Activated naive CD8-positive, alpha-beta T cell treated with anti-CD3 and anti-CD28 coated beads, Interleukin-2, amount 10 ng/mL, durations not matched to agents 7 days and 5 days (primary cell): ENCODE measurements at places on chromosomes 2 and 18. TPM values are rescaled to one million over a fixed set of nuclear protein-coding genes. Genes with fewer than 3 reads are reported as not detected.

DNA sequence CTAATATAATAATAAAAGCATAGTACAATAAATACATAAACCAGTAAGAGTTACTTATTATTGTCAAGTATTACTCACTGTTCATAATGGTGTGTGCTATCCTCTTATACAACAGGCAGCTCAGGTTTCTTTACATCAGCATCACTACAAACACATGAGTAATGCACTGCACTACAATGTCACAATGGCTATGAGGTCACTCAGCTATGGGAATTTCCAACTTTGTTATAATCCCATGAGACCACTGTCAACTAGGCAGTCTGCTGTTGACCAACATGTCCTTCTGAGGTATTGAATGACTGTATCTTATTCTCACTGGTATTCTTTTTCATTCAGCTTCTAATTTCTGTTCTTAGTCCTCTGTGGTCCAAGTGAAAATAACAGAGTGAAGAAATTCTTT, 250.4 kb upstream of the DSEL start:
- H3K27me3 ChIP-seq: no peaks in the 10 kb centered on the region
- no peak overlapping the region for H3K27ac ChIP-seq
- no peaks in the 10 kb centered on the region for H3K36me3 ChIP-seq
- no peak for DNase-seq
- H3K4me1 ChIP-seq: no peaks in the 10 kb centered on the region

GRCh38 chr18:2326999-2327398, 244.3 kb downstream of the METTL4 start:
- no peak overlapping the region for H3K4me3 ChIP-seq
- H3K27ac ChIP-seq: no peak overlapping the region
- peaks cover 22% of the 10 kb centered on the region for H3K27me3 ChIP-seq
- DNase-seq: no peak

DNA sequence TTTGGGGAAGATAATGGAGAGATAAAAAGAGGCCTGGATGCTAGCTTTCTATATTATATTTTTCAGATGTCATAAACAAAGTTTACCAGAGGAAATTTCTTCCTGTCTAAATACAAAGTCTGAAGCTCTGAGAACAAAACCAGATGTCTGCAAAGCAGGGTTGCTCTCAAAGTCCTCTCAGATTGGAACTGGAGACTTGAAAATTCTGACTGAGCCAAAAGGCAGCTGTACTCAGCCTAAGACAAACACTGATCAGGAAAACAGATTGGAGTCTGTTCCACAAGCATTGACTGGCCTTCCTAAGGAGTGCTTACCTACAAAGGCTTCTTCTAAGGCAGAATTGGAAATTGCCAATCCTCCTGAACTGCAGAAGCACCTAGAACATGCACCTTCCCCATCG, 25.1 kb downstream of the KDM3A start:
- H3K27ac ChIP-seq: no peak overlapping the region
- no peaks in the 10 kb centered on the region for H3K27me3 ChIP-seq
- H3K36me3 ChIP-seq: peaks cover 68% of the 10 kb centered on the region
- DNase-seq: no peak
- no peak overlapping the region for H3K4me3 ChIP-seq
- H3K4me1 ChIP-seq: peaks cover 15% of the 10 kb centered on the region

DNA sequence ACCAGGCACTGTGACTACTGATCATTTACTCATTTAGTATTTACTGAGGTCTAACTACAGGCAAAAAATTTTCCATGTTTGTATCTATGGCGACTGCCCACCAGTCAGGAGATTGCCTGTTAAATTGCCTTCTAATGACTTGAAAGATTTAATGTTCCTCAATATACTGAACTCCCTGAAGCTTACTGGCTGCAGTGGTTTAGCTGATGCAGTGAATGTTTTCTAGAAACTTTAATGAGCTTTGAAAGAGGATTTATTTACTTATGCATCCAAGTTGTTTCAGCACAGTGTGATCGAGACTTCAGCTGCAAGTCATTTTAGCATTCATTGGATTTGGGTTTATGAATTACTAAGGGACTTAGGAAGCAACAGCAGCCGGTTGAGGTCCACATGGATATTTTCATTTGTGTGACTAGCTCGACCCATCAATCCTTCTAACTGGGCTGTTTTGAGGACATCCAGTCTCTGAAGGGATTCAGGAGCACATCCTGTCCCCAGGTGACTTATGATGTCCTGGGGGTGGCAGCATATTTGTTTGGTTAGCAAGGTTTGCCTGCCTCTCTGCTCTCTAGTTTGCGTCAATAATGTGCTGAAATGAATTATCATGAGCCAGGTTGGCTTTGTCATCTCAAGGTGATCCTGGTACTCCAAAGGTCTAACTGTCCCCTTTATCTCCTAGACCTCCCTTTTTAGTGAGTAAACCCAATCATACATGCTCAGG, 26.8 kb downstream of the ACMSD start:
- no peaks in the 10 kb centered on the region for H3K36me3 ChIP-seq
- no peaks in the 10 kb centered on the region for H3K27me3 ChIP-seq
- no peak overlapping the region for H3K4me3 ChIP-seq

- H3K27me3 ChIP-seq: peaks cover 3% of the 10 kb centered on the region
- no peaks in the 10 kb centered on the region for H3K4me1 ChIP-seq
- H3K36me3 ChIP-seq: no peaks in the 10 kb centered on the region
- H3K4me3 ChIP-seq: no peak overlapping the region
- DNase-seq: no peak
These were observed 127.4 kb upstream of the MSH6 start for GRCh38 chr2:47655563-47655880.

DNA sequence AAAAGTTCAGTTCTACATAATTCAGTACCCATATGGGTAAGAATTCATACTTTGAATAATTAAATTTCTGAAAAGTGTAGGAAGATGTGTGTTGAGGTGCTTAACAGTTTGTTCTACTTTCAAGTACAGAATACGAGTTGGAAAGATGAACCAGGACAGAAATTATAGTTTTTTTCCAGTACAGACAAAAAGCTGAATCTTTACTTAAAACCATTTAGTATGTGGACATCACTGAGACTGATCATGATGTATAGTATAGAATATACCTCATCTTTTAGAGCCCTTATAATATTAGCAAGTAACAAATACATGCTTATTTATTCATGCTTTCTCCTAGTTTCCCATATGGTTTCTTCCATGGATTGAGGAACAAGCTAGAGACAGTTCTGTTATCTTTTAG, 10.0 kb downstream of the DDX1 start:
- peaks cover 8% of the 10 kb centered on the region for H3K4me1 ChIP-seq
- no peaks in the 10 kb centered on the region for H3K27me3 ChIP-seq
- no peak overlapping the region for H3K27ac ChIP-seq
- no peak for DNase-seq
- no peak overlapping the region for H3K4me3 ChIP-seq
- H3K36me3 ChIP-seq: peaks cover 32% of the 10 kb centered on the region

DNA sequence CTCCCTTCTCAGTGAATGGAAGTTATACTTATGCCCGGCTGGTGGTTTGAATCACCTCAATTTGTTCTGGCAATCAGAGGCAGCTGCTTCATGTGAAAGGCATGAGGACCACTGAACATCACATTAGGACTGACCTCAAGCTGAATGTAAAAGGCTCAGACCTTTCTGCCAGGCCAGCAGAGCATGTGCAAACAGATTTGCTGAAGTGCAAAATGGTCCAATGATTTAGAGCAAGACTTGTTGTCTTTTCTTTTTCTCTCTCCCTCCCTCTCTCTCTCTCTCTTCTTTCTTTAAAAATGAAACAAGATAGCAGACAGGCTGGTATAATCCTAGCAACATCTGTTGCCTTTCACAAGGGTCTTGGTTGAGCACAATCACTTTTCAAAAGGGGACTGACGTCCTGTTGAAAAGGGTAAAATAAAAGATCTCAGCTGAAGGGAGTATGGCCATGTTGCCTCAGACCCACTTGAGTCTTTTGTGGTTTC, 13.3 kb upstream of the CDH7 start:
- DNase-seq: no peak
- H3K36me3 ChIP-seq: no peaks in the 10 kb centered on the region
- H3K27me3 ChIP-seq: no peaks in the 10 kb centered on the region

DNA sequence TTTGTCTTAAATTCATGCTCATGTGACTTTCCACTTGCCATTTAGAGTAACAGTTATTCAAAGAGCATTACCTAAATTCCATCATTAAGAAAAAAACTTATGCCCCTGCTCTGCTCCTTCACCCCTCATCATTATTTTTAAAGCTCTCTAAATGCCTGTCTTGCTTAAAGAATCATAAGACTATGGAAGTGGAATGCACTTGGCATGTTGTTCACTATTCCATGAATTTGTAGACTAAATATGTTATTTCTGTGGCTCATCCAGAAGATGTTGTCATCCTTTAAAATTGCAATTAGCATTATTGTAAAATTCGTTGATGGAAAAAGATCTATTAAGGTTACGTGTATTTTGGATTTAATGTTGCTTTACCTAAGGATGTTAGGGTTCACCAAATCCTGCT, 61.8 kb downstream of the FMNL2 start:
- no peaks in the 10 kb centered on the region for H3K36me3 ChIP-seq
- no peak for DNase-seq
- H3K27me3 ChIP-seq: peaks cover 12% of the 10 kb centered on the region
- H3K27ac ChIP-seq: no peak overlapping the region
- no peak overlapping the region for H3K4me3 ChIP-seq

DNA sequence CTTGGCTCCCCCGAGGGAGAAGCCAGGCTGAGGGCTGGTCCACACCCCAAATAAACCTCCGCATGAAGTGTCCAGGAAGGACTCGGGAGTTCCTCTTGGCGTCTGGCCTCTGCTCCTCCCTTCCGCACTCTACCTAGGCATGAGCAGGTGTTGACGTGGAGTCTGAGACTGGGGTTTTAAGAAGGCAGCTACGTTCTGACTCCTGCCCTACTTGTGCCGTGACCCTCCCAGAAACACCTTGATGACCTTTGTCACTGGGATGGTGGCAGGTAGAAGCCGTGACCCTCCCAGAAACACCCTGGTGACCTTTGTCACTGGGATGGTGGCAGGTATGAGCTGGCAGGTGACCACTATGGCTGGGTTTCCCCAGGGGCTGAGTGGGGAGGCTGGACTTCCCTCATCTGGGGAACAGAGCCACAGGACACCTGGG, 54.8 kb downstream of the HS6ST1 start:
- no peaks in the 10 kb centered on the region for H3K4me1 ChIP-seq
- H3K4me3 ChIP-seq: no peak overlapping the region
- H3K27me3 ChIP-seq: no peaks in the 10 kb centered on the region
- DNase-seq: no peak

ADD2 gene
- total RNA-seq: 20.9 TPM

CTAGE1 gene
- total RNA-seq: not detected

PDCD1 gene
- 6.6 TPM for total RNA-seq

GALR1 gene
- not detected for total RNA-seq

KCNIP3 gene
- total RNA-seq: not detected

MEIS1 gene
- not detected for total RNA-seq

SYT4 gene
- not detected for total RNA-seq

NCKAP5 gene
- total RNA-seq: not detected

CYS1 gene
- 0.14 TPM for total RNA-seq

UPP2 gene
- not detected for total RNA-seq

ADAM23 gene
- total RNA-seq: 1.7 TPM

DSG3 gene
- not detected for total RNA-seq

LOXHD1 gene
- 0.26 TPM for total RNA-seq
